ENCODE measurements at places on chromosomes 6 and 20.

- no peak for DNase-seq
These were observed 57.5 kb downstream of the ILRUN start for GRCh38 chr6:34638834-34639736.

GRCh38 chr20:59323731-59324130 lies 23.3 kb downstream of the EDN3 start:
- no peak for DNase-seq

GRCh38 chr20:49914310-49915117 lies 815 bp downstream of the SPATA2 start:
- no peak for DNase-seq

DNA sequence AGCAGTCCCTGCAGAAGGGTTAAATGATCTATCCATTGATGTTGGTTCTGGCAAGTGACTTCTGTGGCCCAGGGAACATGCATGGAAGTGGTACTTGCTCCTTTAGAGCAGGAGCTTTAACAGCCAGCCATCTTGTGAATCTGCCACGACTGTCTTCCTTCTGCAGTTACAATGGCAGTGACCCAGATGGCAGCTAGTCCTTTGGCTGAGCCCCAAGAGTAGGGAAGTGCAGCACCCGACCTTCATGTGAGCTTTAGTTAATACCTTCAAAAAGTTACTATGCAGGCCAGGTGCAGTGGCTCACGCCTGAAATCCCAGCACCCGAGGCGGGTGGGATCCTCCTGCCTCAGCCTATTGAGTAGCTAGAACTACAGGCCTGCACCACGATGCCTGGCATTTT lies 66.4 kb downstream of the POPDC3 start:
- DNase-seq, result no peak

- no peak for DNase-seq
These were observed 95.4 kb downstream of the OGFRL1 start for GRCh38 chr6:71383901-71384489.

- DNase-seq, result no peak
These were observed 94.1 kb upstream of the KCNG1 start for GRCh38 chr20:51116765-51117686.

- no peak for DNase-seq
These were observed 333.5 kb downstream of the RNGTT start for GRCh38 chr6:88629838-88630494.

Data from activated T-helper 1 cell treated with anti-CD3 and anti-CD28 coated beads, Interleukin-12 subunit alpha, Interleukin-12 subunit beta, Interleukin-2, Interleukin-4 antibody, amounts not matched to agents 30 ng/mL and 10 ng/mL and 1 ng/mL, durations not matched to agents 14 hours and 24 hours and 36 hours (primary cell).